OCI-M1 (cell line): ENCODE measurements at places on chromosomes 3 and 15.

- DNase-seq = no peak
These were observed 255.4 kb upstream of the UBE2E1 start for GRCh38 chr3:23550402-23550801.

DNA sequence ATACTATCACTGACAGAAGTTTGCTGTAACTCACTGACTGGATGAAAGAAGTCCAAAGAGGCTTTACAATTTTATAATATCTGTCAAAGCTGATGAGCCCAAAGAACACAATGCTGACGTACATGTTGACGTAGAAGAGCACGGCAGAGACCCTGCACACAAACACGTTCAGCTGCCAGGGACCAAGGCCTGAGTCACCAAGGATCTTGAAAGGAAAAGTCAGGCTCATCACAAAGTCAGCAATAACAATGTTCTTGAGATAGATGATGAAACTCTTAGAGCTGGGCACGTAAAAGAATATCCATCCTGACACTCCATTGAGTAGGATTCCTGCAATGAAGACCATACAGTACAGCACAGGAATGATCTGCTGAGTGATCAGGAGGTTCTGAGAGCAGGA, 10.9 kb upstream of the GPR171 start:
- no peak for DNase-seq

DNA sequence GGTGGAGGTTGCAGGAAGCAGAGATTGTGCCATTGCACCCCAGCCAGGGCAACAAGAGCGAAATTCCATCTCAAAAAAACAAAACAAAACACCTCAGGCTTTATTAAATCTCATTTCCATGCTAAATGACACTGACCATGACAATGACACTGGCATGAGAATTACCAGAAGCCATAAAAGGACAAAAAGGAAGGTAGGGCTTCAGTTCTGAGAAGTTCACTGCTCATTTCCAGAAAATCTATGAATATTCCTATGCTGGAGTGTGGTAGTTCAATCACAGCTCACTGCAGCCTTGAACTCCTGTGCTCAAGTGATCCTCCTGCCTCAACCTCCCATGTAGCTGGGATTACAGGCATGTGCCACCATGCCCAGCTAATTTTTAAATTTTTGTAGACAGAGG, 44.7 kb downstream of the PCNP start:
- DNase-seq = no peak

- no peak for DNase-seq
These were observed 11.2 kb downstream of the C3orf62 start for GRCh38 chr3:49265661-49266386.

- peak; percentile 74 for DNase-seq
These were observed 1.2 kb downstream of the MECOM start for GRCh38 chr3:169662132-169662842.
